ENCODE measurements at places on chromosomes 1 and 21.
A peak's percentile ranks its signal among the peaks of the same experiment; 100 is the strongest.

DNA sequence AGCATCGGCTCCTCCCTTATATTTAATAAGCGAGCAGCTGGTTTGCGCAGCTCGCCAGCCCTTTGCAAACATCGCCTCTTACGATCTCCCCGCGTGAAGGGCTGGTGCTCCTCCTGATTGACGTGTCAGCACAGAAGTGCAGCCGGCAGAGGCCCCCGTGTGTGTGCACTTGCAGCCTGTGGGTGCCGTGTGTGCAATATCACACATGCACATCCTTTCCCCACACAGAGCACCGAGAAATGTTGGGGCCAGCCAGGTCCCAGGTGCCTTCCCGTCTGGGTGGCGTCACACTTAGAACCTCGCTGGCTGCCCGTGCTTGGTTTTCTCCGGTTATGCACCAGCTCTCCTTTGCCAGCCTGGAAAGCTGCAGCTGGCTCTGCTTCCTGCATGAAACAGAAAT, 126.6 kb upstream of the AJAP1 start:
- DNase-seq: no peak

DNA sequence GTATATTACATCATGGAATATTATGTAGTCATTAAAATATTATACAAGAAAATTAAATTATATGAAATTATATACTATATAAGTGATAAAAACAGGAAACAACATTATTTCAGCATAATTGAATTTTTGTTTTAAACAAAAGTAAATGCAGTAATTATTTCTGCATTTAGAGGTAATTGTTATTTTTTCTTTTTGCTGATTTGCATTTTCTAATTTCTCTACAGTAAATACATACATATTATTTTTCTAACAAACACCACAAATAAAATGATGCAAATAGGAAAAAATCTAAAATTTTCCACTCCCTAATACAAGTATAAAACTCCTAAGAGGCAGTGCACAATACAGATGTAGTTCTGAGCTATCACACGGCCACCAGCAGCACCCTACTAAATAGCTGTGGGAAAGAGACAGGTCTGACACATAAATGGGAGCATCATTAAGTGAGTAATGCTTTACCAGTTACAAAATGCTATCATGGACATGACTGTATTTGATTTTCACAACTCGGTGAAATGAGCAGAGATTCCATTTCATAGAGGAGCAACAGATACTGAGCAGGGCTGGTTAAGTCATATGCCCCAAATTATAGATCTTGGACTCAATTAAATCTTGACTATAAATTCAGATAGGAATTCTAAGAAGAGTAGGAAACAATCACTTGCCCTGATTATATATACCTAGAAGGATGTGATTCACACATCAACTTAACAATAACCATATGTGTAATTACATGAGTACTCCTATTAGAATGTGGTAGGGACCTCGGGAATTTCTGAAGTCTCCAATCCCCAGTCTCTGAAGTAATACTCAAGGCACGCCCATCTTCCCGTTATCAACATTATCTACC, 49.0 kb downstream of the NRIP1 start:
- no peak for DNase-seq

DNA sequence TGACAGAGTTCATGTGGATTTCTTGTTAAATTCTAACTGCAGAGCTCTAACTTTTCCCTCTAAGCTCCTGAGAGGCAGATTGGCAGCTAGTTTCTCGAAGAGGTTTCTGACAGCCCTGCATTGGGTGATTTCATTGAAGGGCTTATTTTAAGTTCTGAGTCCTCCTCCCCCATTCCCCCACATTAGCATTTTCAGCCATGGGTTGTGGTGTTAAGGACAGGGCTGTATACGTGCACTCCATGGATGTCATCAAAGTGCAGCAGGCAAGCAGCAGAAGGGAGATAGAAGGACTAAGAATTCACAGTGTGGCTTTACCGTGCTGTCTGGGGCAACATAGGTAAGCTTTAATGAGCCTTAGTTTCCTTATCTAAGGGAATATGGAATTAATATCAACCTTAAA, 19.0 kb downstream of the CRYZ start:
- no peak for DNase-seq

- DNase-seq: peak; percentile 50
Observed at GRCh38 chr1:167722152-167722869, 529 bp downstream of the MPZL1 start.

- DNase-seq: no peak
Observed at GRCh38 chr1:179298952-179299351, 5.4 kb downstream of the SOAT1 start.

- DNase-seq: no peak
Observed at GRCh38 chr1:235056937-235057336, 71.7 kb downstream of the TOMM20 start.

GRCh38 chr1:21490774-21491487, 18.3 kb upstream of the ALPL start:
- peak; percentile 7 for DNase-seq

DNA sequence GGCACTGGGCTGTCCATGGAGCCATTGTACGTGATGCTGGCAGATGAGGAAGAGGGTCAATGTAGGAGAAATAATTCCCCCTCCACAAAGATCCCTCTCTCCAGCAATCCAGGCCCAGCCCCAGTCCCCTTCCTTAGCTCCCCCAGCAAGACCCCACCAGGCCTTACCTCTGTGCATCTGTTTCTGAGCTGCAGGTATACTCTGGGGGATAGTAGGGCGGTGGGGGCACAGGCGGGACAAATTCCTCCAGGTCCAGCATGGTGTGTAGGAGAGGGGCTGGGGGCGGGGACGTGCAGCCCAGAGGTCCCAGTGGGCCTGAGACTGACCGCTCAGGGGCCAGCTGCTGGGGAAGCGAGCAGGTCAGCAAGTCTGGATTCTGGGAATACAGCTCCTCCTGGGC, 3.7 kb downstream of the ENTREP3 start:
- no peak for DNase-seq

DNA sequence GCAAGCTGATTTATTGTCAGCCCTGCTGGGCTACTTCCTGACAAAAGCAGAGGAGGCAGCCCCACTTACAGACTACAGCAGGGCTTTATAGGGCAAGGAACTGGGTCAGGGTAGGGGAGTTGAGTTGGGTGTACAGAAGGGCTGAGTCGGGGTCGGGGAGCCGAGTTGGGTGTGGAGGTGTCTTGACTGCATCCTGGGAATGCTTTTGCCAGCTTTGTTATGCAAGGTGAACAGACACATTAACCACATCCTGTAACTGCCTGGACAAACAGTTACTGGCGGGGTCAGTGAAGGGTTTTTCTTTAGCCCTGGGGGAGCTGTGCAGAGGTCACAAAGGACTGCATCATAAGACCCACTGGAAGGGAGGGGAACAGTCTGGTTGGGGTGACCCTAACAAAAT, 39.1 kb upstream of the GBP5 start:
- DNase-seq: no peak

DNA sequence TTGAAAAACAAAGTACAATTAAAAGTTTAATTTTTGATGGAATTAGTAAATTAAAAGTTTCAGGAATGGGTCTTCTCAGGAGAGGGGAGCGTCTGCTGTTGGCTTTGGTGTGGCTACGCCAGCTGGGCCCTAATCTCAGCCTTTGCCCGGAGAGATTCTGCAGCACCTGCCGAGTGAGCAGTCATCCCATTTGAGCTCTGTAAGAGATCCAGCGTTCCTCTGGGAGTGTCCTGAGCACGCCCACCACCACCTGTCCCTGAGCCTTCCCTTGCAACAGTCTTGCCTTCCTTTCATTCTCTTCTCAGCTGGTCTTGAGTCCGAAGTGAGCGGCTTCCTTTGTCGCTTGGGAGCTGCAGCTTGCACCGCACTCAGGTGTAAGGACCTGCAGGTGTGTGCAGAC, 263.1 kb downstream of the CAMTA1 start:
- DNase-seq: no peak

DNA sequence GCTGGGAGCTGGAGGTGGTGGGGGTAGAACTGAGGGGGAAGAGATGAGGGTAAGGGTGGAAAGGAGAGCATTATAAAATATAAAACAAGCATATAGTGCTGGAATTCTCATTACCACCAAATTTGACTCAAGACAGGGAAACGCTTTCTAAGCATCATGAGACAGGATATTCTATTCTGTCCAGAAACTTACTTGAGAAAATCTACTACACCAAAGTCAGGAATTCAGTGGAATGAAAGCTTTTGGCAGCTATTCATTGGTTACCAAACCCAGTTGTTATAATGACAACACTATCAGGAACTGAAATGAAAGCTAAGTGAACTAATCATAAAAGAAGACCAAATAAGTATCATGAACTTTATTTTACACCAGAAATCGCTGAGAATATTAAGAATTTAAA, 14.5 kb downstream of the AIDA start:
- no peak for DNase-seq

GRCh38 chr21:39004634-39005501, 178.4 kb downstream of the PSMG1 start:
- peak; percentile 38 for DNase-seq

DNA sequence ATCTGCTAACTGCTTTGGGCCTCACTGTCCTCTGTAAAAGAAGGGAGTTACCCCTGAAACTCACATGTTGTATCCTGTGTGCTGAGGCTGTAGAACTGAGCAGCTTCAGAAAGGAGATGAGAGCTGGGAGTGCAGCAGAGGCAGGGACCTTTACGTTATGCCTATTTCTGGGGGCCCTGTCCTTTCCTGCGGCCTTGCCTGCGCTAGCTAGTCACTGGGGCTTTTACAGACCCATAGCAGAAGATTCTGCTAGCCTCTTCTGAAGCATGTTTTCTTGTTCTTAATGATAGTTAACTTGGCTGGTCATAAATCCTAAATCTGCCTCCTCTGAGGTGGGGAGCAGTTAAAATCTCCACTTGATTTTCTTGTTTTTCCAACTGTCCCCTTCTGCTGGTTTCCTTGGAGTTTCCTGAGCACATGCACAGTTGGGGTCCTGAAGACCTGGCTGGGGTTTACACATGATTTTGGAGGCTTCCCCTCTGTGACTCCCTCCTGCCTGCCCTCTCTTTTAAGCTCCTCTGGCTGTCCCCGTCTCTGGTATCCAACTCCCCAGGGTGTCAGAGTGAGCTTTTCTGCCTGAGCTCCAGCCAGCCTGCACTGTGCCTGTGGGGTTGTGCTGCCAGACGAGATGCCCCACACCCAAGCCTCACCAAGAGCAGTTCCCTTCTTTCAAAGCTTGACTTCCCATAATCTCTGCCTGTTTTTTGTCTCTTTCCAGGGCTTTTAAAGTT, 76.6 kb downstream of the NOS1AP start:
- no peak for DNase-seq

DNA sequence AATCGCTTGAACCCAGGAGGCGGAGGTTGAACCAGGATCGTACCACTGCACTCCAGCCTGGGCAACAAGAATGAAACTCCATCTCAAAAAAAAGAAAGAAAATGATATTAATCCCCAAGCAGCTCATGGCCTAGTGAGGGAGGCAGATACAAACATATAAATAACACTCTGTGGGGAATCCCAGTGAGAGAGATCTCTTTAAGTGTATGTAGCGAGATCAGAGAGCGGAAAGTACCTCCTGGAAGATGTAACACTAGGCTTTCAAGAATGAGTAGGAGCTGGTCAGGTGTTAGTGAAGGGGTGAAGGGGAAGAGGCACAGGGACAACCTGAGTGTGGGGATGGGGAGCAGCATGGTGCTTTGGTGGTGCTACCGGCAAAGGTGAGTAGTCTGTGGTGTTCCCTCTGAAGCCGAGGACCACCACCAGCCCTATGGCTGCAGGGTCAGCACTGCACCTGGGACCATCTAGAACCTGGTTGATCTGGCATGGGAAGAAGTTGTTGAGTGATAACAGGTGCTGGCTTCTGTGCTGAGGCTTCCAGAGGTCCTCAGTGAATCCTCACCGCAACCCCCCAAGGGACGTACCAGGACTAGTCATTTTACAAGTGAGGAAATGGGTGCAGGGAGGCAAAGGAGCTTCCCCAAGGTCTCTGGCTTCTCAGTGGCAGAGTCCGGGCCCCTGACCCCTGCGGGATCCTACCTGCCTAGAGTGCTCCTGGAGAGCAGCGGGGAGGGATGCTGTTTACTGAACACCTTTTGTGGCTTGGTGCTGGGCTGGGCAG, 367.6 kb upstream of the VAMP3 start:
- DNase-seq: no peak

- no peak for DNase-seq
Observed at GRCh38 chr1:86741947-86742572, 37.7 kb downstream of the SH3GLB1 start.

- peak; percentile 21 for DNase-seq
Observed at GRCh38 chr1:183472488-183473216, at the start of gene SMG7. Gene SMG7, plus strand, starts transcription at chr1:183472499. Its CDS starts 122 bp downstream, at chr1:183472621.

DNA sequence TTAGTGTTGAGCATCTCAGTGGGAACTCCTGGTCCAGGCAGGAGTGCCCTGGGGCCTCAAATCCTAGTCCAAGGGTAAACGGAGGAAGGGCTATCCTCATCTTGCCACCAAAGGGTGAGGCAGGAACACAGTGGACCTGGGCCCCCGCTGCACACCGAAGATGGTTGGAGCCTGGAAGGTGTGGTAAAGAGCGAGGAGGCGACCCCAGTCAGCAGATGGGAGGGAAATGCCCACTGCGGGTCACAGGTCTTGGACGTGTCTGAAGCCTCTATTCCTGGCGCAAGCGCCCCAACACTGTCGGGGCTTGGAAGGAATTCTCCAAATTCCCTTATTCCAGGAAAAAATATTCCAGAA, 38.5 kb upstream of the SYNC start:
- DNase-seq: no peak

GRCh38 chr1:166579557-166580501, 259.4 kb upstream of the POGK start:
- no peak for DNase-seq

- no peak for DNase-seq
Observed at GRCh38 chr1:117169871-117170596, 40.7 kb downstream of the VTCN1 start.

DNA sequence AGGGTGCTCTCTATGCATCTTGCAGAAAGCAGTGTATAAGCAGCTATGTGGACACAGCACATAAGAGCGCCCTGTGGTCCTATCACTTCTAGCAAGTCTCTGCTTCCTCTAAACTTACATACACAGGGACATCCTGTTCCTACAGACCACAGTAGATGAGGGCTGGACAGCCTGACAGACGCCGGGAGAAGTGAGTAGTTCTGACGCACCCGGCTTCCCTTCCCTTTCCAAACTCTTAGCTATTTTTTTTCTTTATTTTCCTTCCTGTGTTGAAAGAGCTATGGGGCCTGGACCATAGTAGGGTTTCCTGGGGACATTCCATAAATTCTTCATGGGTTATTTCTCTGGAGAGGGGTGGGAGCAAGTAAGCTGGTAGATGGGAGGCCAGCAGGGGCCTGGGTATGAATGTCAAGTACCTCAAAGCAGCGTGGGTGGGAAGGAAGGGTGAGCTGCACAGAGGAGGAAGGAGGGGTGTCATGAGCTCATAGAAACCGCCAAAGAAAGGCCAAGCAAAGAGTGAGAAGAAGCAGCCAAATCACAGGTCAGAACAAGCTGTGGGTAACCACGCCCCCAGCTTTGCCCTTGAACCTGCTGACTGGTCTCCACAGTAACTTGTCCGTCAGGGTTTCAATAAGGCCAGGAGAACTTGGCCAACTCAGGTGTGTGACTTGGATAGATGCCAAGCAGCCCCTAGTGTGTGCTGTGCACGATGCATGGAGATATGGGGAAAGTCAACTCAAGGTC, 36.6 kb downstream of the PLXNA2 start:
- DNase-seq: no peak

DNA sequence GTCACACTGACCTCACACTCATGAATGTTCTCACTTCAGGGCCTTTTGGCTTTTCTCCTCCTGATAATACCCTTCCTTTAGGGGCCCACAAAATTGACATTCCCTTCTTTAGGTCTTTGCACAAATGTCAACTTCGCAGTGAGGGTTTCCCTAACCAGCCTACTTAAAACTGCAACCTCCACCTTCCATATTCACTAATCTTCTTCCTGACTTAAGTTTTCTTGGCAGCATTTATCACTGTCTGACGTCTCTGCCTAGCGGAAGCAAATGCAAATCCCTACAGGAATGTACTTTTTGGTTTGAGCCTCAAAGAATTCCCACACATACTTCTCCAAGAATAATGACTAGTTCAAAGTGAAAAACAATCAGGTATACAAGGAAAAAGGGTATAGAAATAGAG, 32.8 kb downstream of the INTS7 start:
- DNase-seq: no peak

Data from NCI-H1092 (cell line).